ENCODE measurements at places on chromosomes 3 and 15.

- DNase-seq: no peak
These were observed 123.9 kb downstream of the MAGI1 start for GRCh38 chr3:65914740-65915367.

DNA sequence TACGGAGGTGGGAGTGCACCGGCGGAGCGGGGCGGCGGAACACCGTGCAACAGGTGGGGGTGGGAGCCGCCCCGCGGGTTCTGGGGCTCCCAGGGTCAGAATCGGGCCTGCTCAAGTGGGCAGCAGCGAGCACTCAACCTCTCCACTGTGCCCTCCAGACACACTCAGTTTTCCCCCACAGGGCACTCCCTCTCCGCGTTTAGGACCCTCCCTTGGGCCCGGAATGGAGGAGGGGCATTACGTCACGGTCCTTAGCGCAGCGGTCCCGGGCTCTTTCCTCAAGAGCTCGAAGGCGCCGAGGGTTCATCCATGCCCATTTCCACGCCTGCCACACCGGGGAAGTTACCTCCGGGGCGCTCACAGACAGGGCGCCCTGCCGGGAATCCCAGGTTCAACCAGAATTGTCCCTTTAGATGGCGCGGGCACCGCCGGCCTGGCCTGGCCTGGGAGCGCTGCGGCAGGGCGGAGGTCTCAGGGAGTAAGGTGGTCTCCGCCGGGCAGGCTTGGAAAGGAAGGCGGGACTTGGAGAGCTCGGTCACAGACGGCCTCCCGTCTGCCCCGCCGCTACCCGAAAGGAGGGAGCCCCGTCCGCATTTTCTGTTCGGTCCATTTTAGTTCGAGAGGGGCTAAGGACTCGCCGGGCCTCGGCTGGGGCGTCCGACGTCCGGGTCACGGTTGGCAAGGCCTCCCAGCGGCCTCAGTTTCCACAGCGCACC lies 5.1 kb downstream of the RNU6-1 start:
- DNase-seq: no peak

DNA sequence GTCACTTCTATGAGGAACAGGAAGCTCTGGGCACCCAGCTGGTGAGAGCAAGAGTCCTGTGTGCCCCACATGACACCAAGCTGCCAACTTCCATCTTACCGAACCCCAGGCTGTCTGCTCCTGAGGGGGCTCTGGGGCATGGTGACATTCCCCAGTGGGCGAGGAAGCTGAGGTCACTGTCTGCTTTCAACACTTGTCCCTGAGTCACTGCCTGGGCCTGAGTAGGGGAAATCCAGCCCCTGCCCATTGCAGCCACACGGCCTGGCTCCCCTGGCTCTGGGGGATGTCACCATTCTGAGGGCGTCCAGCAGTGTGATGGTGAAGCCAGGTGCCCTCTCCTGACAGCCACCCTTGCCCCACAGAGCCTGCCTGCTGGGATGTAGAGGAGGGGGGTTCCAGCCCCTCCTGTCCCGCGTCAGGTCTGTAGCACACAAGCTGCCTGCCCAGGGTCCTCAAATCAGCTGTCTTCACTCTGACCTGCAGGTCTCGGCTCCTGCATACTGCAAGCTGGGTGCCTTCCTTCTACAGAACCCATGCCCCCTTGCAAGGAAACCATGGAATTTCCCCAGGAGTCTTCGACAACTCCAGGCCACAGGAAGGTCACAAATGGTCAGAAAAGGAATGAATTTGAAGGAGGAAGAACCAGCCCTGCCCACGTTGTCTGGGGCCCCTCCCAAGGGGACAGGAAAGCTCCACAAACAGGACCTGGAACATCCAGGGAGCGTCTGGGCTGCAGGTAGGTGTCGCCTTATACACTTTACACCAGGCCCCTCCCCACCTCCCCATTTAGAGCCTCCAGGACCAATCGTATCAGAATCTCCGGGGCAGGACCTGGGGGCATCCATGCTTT lies 69.9 kb upstream of the GATM start:
- peak; percentile 81 for DNase-seq

DNA sequence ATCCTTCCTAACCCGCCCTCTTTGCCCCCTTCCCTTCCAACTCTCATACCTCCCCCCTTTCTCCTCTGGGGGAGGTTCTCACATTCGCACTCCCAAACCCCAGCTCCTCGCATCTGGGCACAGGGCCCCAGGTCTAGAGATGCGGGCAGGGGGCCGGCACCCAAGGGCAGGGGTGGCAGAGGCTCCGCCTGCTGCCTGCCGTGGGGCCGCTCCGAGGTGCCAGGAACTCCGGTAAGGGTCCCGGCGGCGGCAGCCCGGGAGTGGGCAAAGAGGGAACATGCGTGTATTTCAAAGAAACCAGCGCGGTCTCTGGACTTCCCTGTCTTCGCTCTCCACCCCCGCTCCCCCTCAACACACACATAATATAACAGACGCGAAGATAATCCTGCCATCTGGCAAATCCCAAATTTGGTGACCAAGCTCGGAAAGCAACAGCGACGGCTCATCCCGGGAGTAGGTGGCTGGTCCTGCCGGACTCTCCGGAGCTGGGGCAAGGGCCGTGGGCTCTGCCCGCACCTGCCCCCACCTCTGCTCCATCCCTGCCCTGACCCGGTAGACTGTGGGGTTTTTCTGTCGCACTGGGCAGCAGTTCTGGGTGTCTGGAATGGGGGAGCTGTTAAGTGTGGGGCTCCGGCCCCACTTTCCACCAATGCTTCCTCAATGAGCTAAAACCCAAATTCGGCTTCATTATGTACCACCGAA lies 31.0 kb downstream of the NR2F2 start:
- no peak for DNase-seq

- DNase-seq: no peak
These were observed 113.3 kb downstream of the IQSEC1 start for GRCh38 chr3:12959838-12960378.

- DNase-seq: peak; percentile 29
These were observed 302.1 kb upstream of the STT3B start for GRCh38 chr3:31230425-31231223.

- DNase-seq: no peak
These were observed 2.2 kb upstream of the GLB1 start for GRCh38 chr3:33099109-33099645.

DNA sequence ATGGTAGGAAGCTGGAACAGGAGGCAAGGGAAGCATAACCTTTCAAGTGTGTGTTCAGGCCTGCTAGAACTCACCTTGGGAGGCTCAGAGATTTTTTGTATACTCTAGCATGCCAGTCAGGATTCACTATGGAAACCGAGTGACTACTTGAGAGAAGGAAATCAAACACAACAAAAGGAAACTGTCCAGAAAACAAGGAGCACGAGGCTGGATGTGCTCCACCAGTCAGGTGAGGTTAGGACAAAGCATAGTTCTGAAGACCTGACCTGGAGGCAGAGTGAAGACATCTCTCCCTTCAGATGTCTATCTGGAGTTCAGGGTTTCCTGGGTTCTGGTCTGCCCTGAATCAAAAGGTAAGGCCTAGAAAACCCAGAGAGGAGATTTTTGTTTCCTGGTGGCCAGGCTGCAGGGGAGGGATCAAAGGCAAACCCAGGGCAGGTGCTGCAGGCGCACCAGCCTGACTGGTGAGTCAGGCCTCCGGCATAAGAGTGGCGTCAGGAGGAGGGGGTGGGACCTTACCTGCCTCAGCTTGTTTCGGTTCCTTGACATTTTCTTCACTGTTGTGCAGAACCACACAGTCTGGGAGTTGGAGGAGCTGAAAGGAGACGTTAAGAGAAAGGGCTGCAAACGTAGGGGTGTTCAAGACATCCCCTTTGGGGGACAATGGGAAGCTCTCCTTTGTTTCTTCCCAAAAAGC lies 52.2 kb upstream of the OSBPL11 start:
- no peak for DNase-seq

- no peak for DNase-seq
These were observed 289.7 kb downstream of the RPLP1 start for GRCh38 chr15:69742361-69742760.

DNA sequence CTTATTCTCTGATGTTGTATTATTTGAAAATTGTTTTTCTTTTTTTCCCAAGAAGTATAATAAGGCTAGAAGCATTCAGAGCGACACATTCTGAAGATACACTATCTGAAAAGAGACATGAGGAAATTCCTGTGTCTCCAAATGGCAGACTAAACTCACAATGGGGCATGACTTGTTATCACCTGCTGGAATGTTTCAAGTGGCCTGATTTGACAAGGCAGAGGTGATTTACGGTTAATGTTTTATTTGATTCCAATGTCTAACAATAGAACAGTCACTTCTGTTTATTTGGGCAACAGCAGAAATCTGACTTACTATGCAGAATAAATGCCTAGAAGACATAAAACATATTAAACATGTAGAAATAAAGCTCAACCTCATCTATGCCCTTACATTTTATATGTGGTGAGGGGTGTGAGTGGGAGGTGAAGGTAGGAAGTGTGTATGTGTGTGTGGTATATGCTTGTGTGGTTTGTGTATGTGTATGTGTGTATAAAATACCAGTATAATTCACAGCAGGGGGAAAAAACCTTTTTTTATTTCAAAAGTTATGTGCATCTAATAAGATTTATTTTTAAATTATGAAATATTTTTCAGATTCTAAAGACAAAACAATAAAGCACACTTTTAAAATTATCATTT lies 1051.7 kb downstream of the ROBO2 start:
- no peak for DNase-seq

- DNase-seq: no peak
These were observed 868.6 kb upstream of the SEMA6D start for GRCh38 chr15:46848704-46849103.

GRCh38 chr3:10533737-10534023 lies 28.3 kb upstream of the ATP2B2 start:
- DNase-seq: no peak

- no peak for DNase-seq
These were observed 60.5 kb upstream of the TBC1D5 start for GRCh38 chr3:17802950-17803349.

DNA sequence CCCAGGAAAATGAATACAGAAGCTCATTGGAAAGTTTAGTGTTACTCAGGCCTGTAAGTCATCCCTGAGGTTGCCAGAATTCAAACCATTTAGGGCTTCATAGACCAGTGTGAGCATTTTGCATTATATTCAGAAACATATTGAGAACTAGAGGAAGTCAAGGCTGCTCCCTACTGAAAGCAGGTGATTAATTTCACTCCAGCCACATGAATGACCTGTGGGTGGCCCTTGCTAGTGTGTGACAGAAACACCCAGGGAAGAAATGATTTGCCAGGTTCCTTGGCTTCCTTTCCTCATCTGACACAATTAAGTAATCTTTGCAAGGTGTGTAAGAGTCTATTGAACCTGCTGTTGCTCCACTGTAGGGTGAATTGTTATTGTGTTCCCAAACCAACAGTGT lies 61.8 kb downstream of the GAP43 start:
- no peak for DNase-seq

- no peak for DNase-seq
These were observed 402.6 kb upstream of the GBE1 start for GRCh38 chr3:82163907-82164520.

DNA sequence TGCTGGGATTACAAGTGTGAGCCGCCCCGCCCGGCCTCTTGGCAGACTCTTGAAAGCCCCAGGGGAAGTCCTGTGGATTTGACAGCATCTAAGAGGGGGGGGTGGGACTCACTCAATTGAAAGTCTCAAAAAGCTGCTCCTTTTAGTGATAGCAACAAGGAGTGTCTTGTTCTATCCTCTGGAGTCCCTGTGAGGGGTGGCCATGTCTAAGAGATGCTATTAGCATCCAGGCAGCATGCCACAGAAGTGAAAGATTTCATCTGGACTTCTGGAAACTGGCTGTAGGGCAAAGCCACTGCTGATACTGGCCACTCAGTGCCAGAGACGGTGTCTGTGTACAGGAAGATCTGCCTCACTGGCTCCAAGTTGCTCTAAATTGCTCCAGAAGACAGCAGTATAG lies 74.0 kb downstream of the DHX36 start:
- no peak for DNase-seq

- DNase-seq: no peak
These were observed 9.5 kb upstream of the DOCK3 start for GRCh38 chr3:50665081-50665840.

DNA sequence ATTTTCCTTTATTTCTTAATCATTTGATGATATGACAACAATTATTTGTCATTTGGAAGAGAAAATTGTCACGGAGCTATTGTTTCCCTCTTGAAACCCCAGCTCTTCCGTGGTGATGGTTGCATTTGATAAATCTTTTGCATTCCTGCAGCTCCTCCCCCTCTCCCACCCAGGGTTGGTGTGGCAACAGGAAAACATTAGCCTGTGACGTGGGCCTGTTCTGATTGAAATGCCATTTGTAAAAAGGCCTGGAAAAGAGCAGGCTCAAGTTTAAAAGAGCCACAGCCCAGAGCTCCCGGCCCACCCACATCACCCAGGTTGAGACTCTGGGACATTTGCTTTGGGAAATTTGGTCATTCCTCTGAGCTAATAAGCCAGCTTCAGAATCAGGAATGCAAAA lies 282.5 kb downstream of the RPLP1 start:
- no peak for DNase-seq

DNA sequence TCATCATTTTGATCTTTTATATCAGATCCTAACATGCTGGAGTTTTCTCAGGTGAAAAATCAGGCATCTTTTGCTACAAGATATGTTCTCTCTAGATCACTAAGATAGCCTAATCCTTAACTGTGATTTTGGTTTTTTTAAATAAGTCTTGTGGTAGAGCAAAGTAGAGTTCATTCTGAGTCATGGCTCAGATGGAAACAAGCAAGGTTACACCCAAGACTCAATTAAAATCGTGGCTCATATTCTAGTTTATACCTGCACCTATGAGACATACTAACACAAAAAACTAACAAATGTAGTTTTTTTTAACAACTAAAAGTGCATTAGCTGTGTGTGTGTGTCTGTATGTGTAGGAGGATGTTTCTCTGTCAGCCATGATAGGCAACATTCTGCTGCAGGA lies 428.2 kb downstream of the NLGN1 start:
- DNase-seq: no peak

- DNase-seq: peak; percentile 4
These were observed 524 bp upstream of the TOPBP1 start for GRCh38 chr3:133662278-133662651.

DNA sequence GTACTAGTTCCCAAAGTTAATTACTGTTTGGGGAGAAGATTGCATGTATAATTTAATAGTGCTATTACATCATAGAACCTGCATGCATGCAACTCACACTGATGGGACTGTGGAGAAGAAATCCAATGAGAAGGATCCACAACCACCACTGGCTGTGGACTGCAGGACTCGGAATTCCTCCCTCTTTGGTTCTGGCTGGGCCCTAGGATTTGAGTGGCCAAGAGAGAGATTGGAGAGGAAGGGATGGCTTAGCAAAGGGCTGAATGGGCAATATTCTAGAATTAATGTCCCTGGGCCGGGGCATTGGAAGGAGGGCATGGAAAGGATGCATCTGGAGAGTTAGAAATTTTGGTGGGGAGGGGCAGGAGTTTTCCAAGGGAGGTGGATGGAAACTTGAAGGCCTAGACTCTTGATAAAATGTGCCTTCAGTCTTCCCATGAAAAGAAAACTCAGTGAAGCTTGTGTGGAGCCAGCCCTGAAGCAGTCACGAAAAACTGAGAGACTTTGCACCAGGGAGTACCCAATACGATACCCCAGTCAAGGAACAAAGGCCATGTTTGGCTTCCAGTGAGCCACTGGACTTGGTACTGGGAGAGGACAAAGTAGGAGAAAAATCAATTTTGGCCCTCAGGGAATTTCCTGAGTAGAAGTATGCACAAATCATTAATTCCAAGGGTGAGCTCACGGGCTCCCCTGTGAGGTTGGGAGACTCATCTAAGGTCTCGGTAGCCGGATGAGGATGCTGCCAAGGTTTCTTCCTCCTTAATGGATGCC lies 31.4 kb upstream of the TPM1 start:
- no peak for DNase-seq
